ENCODE measurements at places on chromosomes 5 and 9.

DNA sequence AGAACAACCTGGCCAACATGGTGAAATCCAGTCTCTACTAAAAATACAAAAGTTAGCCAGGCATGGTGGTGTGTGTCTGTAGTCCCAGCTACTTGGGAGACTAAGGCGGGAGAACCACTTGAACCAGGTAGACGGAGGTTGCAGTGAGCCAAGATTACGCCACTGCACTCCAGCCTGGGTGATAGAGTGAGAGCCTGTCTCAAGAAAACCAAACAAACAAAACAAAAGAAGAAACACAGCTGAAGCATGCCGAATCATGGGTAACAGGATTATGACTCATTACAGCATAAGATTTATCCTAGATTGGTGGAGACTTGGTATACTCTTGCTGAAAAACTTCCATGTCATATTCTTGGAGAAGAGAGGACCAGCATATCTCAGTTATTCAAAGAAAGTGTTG, 236.7 kb upstream of the CCNH start:
- no peak for DNase-seq

GRCh38 chr9:87445646-87446045, 52.0 kb upstream of the DAPK1 start:
- DNase-seq: no peak

- DNase-seq: no peak
These were observed 1366.1 kb downstream of the PTPRD start for GRCh38 chr9:9246726-9247125.

DNA sequence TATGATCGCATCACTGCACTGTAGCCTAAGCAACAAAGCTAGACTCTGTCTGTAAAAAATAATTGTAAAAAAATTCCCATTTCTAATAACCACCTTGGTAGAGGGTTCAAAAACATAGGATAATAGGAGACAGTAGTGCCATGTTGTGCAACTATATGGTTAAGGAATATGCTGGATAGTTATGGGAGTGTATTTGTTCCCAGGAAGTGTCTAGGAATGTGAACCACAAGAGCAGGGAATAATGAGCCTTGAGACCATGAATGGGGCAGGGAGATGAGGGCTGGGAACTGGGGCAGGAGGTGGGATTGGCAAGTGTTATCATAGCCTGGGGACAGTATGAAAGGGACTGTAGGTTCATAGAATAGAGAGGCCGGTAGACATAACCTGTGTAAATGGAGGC, 50.4 kb downstream of the RUSC2 start:
- no peak for DNase-seq

DNA sequence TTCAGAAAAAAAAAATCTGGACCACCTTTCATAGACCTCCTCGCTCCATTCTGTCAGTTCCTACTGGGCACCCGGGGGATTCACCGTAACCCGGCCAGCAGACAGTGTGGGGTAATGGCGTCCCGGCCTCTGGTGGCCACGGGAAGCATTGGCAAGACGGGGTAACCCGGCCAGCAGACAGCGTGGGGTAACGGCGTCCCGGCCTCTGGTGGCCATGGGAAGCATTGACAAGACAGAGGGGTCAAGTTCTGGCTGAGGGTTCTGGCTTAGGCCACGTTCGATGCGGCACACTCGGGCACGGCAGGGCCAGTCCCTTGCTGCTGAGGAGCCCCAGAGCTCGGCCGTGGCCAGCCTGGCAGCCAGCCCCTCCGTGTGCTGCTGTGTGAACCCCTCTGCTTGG, 116.2 kb upstream of the RAPGEF1 start:
- DNase-seq: no peak

- no peak for DNase-seq
These were observed 205.9 kb downstream of the FGF10 start for GRCh38 chr5:44183312-44183711.

DNA sequence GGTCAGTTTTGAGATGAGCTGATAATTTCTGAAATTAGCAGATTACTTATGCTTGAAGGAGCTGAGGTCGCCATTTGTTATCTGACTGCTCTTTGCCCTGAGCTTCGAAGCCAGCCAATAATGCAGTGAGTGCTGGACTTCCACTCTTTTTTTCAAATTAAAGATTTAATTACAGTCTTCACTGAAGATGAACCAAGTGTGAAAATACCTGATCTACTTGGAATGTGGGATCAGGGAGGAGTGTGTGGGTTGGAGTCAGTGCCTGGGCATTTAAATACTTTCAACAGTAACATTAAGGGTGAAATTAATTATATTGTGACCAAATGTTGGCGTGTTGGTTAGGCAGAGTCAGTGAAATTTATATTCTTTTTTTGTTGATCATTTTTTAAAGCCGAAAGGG, 23.9 kb upstream of the DMRT3 start:
- DNase-seq: no peak

Measured in NCI-H524 treated with DMSO at 0.1 percent for 48 hours (cell line).